Right ventricle myocardium inferior (tissue), 1 donor: ENCODE measurements at places on chromosomes 5 and 9.

GRCh38 chr5:76926329-76927105, 26.3 kb upstream of the CRHBP start:
- DNase-seq = no peak

- DNase-seq = no peak
Measured at GRCh38 chr5:173231381-173231766, 3.6 kb downstream of the NKX2-5 start.

DNA sequence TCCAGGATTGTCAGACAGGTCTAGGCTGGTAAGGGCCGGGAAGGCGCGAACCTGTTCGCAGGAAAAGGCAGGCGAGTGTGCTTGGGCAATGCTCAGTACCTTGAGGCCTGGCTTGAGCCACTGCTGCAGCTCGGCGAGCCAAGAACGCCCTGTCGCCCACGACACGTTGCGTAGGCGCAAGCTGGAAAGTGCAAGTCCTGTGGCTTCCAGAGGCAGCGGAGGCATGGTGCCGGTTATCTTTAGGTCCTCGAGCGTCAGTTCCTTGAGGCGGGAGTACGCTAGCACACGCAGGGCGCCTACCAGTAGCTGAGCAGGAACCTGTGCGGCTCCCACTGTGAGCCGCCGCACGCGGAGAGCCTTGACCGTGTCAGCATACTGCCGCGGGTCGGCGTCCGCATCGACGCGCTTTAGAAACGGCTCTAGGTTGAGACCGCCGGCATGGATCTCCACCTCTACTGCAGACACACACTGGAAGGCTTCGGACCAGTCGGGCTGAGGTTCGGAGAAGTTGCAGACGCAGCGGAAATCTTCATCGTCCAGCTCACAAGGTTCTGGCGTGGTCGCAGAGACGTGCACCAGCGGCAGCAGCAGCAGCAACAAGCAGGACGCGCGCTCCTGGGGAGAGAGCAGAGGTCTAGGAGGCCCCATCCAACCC, 482 bp downstream of the CD14 start:
- peak; percentile 85 for DNase-seq

DNA sequence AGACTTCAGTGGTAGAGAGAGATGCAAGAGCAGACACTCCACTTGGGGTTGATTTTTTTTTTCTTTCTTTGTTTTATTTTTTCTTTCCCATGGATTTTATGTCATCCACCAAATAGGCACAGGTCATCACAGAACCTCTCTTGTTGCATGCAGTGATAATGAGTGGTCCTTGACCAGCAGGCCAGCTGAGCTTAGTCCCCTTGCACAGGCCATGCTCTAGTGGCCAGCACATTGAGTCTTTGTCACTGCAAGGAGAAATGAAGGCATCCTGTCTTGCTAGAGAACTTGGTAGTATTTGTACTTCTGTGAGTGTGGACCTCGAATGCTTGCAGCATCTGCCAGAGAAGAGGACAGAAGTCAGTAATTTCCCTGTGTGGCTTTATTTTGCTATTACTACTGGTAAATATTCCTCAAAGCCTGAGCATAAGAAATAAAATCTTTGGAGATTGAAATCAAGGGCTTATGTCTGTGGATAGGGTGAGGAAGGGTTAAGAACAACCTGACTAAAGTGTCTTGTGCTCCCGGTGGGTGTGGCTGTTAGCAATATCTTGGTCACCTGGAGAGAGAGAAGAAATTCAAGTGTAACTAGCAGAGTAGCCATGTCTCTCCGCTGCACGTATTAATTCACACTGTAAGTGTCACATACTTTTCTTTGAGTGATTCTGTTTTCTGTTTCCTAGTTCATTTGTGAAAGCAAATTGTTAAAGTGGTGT, 45.3 kb upstream of the NCS1 start:
- no peak for DNase-seq

- no peak for DNase-seq
Measured at GRCh38 chr5:175478008-175478383, 364 bp upstream of the SFXN1 start.

DNA sequence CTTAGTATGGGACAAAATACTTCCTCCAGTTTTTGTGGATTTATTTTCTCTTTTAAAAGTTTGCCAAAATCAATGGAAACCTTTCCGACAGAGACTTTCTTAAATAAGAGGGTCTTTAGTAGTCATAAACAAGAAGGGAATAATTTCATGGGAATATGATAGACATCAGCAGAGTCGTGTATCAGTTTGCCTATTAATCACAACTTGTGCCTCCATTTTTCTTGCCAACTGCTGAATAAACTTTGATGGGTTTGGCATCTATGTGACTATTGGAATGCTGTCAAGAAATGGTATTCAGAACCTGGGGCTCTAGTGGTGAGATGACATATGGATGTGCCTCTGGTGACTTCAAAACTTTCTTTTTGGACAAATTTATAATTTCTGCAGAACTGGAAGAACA, 1668.2 kb downstream of the MAT2B start:
- no peak for DNase-seq

DNA sequence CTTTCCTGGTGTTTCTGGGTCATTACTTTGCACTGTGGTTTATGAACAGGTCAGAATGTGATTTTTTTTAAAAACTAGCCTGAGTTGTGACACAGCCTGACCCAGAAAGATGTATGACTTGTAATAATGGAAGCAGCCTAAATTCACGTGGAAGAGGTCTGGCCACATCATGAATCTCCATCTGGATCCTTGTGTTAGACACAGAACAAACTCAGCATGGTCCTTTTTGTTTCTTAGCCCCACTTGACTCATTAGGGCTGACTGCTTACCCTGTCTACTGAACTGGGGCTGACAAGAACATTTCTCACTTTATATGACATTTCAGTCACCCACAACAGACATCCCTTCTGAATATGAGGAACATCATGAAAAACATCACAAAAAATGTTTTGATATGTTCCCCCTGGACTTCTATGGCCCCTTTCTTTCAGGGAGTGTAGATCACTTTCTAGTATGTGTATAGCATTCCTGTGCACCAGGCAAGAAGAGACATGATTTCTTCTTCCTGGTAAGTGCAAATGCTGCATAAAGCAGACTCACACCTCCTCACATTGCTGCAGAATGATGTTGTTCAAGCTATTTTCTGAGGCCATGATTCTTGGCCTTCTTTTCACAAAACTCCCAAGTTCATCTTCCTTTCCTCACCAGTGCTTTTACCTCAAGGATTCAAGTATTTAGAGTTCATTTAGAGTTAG, 52.3 kb downstream of the ZNF622 start:
- no peak for DNase-seq

DNA sequence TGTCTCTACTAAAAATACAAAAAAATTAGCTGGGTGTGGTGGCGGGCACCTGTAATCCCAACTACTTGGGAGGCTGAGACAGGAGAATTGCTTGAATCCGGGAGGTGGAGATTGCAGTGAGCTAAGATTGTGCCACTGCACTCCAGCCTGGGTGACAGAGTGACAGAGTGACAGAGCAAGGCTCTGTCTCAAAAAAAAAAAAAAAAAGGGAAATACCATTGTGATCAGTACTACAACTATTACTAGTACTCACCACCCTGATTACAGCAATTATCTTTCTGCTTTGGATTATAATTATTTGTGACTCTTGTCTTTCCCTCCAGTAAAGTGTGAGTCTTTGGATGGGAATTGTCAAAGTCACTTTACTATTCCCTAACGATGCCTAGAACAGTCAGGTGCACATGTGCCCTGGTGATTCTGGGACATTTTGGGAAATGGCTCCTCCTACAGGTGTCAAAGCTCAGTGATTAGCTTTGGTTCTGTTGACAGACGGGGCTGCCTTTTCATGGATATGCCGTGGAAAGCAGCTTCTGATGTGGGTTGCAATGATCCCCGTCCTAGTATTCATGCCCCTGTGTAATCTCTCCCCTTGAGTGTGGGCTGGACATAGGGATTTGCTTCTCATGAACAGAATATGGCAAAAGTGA, 31.8 kb upstream of the FRRS1L start:
- no peak for DNase-seq

DNA sequence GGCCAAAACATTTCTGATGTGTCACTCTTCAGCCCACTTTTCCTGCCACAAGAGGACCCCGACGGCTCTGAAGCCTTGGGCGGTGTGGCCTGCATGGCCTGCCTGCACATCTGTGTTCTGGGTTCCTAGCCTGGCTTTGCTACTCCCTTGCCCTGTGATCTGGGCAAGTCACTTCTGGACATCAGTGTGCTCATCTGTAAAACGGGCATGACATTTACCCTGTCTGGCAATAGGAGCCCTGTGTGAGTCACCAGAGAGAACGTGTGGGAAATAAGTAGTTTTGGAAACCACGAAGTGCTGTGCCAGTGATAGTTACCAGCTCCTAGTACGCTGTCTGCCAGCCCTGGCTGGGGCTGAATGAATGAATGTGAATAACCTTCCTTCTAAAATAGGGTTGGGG, 90.8 kb downstream of the MACROH2A1 start:
- DNase-seq = no peak

- DNase-seq = no peak
Measured at GRCh38 chr9:37486256-37486615, 488 bp downstream of the POLR1E start.

DNA sequence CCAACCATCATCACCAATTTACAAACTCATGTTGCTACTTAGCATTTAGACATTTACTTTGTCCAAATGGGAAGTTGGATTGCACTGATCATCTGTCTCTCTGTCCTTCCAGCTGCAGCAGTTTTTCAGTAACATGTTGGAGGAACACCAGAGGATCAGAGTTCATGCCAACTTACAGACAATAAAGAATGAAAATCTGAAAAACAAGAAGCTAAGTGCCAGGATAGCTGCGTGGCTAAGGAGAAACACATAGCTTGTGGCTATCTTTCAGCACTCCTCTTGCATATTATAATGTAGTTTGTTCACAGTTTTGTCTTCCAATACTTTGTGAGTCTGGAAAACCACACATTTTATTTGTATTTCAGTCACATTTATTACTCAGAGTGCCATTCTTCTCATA, 6.4 kb upstream of the ARL14EPL start:
- no peak for DNase-seq

- DNase-seq = no peak
Measured at GRCh38 chr5:64854855-64855254, 86.1 kb downstream of the CWC27 start.

- no peak for DNase-seq
Measured at GRCh38 chr5:125696762-125697161, 726.4 kb upstream of the GRAMD2B start.

GRCh38 chr5:175659546-175660253, 1.8 kb downstream of the HRH2 start:
- DNase-seq = no peak
